ENCODE measurements at places on chromosomes 2 and 18.

DNA sequence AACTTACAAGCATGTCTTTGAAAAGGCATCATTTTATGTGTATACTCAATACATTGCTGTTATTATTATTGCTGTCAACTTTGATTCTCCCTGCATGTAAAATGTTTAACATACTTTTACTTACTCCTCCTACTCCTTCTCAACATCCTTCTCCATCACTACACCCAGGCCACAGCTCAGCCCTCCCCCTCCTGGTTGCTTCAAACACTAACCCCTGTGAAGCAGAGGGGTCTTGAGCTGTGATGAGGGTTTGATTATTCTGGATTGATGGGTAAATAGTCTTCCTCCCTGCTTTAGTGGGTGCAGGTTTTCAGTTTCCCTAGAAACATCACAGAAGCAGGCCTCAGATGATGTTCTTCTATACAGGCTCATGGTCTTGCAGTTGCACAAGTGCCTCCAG is 221.0 kb downstream of the OSR1 start:
- DNase-seq: no peak

DNA sequence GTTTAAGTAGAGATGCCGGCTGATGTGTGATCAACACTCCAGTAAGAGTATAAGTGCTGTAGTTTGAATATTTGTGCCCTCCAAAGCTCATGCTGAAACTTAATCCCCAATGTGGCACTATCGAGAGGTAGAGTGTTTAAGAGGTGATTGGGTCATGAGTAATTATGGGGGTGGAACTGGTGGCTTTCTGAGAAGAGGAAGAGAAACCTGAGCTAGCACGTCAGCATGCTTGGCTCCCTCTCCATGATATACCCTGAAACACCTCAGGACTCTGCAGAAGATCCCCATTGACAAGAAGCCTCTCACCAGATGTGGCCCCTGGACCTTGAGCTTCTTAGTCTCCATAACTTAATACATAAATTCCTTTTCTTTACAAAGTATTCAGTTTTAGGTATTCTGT is 584.8 kb downstream of the TSN start:
- DNase-seq: no peak

GRCh38 chr2:197813093-197813787 is 8.8 kb downstream of the PLCL1 start:
- DNase-seq: no peak

GRCh38 chr2:32977228-32977758 is 30.5 kb downstream of the LTBP1 start:
- no peak for DNase-seq

GRCh38 chr2:189188115-189188805 is 8.7 kb upstream of the COL5A2 start:
- no peak for DNase-seq

- DNase-seq: no peak
These were observed 27.3 kb upstream of the GREB1 start for GRCh38 chr2:11506611-11506969.

GRCh38 chr2:222825031-222825430 is 35.8 kb upstream of the ACSL3 start:
- no peak for DNase-seq

DNA sequence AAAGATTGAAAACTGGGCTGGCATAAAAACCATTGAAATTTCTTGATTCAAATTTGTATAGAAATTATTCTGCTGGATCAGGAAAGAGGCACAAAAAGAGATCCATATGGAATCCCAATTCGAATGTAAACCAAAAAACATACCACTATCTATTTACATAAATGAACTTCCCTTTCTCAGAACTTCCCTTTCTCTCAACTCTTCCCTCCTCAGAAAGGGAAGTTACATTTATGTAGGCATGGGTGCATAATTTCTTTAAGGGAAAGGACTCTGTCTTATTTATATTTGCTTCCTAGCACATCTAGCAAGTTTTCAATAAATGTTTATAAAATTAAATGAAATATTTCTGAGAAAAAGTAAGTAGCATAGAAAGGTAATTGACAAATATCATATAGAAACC is 398.1 kb upstream of the ATP5MC3 start:
- no peak for DNase-seq

GRCh38 chr2:46689993-46690392 is 210.6 kb downstream of the TMEM247 start:
- no peak for DNase-seq

DNA sequence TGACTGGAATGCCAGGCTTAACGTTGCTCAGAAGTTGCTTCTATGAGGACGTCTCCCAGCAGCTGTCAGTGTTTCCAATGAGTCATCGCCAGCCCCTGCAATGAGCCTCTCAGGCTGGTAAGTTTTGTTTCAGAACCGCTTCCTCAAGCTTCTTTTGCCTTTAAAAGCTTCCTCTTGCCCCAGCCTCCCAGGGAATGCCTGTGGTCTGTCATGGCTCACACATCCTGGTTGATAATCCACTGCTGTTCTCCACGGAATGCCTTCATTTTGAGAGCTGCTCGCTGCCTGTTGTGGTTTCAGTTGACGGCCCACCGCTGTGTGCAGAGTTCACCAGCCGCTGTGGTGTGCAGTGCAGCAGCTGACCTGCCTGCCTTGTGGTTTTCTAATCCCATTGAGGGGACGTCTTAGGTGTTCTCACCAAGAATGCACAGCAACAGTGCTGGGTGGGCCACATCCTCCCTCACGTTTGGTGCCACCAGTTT is 96.4 kb downstream of the RTP5 start:
- DNase-seq: no peak

- DNase-seq: no peak
These were observed 1.9 kb downstream of the CYP26B1 start for GRCh38 chr2:72145658-72146329.

DNA sequence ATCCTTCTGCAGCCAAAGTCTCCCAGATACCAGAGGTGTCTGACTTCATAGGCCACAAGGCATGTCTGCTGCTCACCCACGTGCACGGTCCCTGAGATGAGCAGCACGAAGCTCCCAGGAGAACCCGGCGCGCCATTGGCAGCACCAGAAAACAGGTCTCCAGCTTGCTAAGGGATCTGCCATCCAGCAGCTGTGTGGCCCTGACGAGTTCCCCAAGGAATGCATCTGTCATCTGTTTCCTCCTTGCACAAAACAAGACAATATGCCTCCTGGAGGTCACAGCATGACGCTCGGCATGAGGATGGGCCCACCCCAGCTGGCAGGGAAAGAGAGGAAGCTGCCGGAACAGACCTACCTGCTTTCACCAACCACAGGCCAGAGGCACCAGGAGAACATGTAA is 29.2 kb downstream of the HS6ST1 start:
- DNase-seq: no peak

GRCh38 chr18:10514082-10514481 is 11.7 kb upstream of the NAPG start:
- no peak for DNase-seq

GRCh38 chr18:48649231-48649630 is 110.4 kb downstream of the CTIF start:
- peak; percentile 14 for DNase-seq

DNA sequence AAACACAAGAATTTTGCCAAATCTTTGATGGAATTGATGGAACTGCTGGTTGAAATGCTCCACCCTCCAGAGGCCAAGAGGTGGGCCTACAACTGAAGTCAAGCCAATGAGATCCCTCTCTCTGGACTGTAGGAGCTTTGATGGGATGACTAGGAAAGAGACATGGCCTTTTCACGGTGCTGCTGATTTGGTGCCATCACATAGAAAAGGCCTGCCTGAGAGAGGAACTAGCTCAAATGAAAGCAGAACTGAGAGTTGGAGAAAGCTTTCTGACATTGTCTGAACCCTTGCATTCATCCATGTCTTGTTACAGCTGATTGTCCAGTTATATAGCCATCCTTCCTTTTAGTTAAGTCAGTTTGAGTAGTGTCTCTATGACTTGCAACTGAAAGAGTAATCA is 283.8 kb upstream of the LYPD1 start:
- DNase-seq: no peak

- no peak for DNase-seq
These were observed 127.5 kb downstream of the PTGR3 start for GRCh38 chr18:75081486-75081885.

DNA sequence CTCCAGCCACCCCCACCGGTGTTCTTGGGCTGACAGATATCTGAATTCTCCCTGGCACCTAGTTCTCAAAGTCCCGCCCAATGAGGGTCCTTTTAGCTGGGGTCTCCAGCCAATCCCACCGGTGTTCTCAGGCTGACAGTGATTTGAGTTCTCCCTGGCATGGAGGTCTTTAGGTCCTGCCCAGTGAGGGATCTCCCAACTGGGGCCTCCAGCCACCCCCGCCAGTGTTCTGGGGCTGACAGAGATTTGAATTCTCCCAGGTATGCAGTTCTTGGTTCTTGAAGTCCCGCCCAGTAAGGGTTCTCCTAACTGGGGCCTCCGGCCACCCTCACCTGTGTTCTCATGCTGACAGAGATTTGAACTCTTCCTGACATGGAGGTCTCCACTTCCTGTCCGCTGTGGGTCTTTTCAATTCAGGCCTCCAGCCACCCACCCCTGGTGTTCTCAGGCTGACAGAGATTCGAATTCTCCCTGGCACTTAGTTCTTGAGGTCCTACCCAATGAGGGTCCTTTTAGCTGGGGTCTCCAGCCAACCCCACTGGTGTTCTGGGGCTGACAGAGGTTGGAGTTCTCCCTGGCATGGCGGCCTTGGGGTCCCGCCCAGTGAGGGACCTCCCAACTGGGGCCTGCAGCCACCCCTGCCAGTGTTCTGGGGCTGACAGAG is 154.6 kb downstream of the ANKRD36 start:
- no peak for DNase-seq

DNA sequence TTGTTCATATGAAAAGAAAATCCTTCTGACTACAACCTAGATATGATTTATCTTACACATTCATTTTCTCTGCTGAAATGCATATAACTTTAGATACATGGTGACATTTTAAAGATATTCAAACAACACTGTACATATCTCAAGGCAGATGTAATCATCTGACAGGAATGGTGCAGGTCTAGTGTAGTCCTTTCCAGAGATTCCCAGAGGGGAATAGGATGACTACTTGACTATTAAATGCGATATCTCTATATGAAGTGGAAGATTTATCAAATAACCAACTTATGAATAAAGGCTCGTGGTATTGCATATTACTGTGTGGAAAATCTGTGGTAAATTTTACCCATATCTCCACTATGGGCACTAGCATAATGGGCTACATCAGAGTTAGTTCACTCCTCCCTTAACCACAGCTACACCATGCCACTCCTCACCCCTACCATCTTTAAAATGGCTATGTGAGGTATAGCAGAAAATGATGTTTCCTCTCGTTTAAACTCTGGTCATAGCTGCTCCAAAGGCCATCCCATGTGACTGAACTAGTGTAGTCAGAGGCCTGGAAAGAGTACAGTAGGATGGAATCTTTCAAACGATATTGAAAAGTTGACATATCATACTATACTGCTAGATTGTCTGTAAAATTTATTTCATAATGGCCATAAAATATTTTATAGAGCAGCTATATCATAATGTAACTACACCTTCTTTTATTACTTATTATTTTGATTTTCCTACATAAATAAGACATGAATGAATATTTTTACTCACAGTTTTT is 9.1 kb upstream of the ITPRID2 start:
- no peak for DNase-seq

- DNase-seq: no peak
These were observed 206.2 kb downstream of the RTP5 start for GRCh38 chr2:242075696-242076095.

DNA sequence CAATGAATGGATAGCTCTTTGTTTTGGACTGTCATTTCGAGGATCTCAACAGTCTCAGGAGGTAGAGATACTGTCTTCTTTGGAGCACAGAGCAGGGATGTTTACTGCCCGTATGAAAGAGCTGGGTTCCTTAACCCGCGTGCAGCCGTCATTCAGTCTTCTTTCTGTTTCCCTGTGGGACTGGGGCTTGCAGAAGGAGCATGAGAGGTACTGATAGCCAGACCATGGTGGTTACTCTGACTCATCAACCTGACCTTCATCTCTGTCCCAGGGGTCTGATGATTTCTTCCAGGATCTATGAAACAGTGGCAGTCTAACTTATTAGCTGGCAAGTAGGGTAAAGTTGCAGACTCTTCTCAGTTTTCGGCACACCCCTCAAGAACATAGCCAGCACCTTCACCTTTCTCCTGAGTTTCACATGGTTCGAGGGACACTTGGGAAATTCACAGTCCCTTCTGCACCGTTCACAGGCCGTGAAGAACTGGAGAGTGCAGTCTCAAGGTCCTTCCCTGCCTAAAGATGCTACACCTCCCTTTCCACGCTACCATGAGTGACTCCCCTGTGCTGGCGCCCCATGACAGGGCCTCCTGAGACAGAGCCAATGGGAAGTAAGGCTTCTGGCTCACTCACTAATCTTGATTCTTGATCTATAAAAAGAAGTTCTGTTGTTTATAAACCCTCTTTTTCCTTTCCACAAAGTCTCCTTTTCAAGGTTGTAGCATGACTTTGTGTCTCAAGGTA is 226.2 kb downstream of the MC4R start:
- no peak for DNase-seq

DNA sequence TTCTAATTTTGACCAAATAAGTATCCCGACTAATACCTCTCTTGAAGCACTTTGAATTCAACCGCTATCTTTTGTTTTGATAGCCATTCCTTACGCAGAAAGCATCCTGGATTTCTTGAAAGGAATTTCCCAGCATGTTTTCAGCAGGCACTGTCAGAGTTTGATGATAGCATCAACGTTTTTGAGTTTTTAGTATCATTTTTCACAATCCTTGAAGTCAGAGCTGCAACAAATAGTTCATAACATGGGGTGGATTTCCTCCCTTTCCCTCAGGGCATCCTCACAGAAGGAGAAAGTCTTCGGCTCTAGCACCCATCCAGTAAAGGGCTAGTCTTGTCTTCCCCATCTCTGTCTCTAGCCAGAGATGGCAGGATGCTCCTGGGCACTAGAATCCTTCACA is 46.2 kb downstream of the ANKRD44 start:
- no peak for DNase-seq

- no peak for DNase-seq
These were observed 26.1 kb upstream of the MMADHC start for GRCh38 chr2:149613704-149614103.

GRCh38 chr2:46923041-46923528 is 7.5 kb upstream of the MCFD2 start:
- DNase-seq: no peak

- no peak for DNase-seq
These were observed 643.8 kb upstream of the KLHL29 start for GRCh38 chr2:22741216-22741615.

DNA sequence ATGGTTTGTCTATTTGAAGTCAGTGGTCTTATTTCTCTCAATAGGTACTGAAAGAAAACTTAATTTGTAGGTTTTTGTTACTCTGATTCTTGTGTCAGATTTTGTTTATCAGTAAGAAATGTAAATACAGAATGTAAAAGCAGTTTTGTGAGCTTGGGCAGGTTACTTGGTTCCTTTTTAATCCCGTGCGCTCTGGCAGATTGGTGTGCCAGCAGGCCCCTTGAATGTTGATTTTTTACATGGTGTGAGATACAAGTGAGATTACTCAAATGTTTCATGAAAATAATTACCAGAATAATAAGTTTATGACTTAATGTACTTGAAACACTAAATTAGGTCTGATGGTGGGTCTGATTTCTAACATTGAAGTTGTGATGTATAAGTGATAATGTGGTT is 13.4 kb downstream of the HNRNPA3 start:
- no peak for DNase-seq

Measured in LNCaP clone FGC (cell line).